Epithelial cell of esophagus (primary cell): ENCODE measurements at places on chromosomes 6 and 20.
A peak's percentile ranks its signal among the peaks of the same experiment; 100 is the strongest.

GRCh38 chr6:104625536-104625935 lies 234.2 kb downstream of the HACE1 start:
- peak; percentile 99 for DNase-seq

GRCh38 chr20:62405981-62406513 lies 1.0 kb downstream of the CABLES2 start:
- DNase-seq = no peak

GRCh38 chr6:42250274-42250931 lies 32.7 kb upstream of the MRPS10 start:
- no peak for DNase-seq

DNA sequence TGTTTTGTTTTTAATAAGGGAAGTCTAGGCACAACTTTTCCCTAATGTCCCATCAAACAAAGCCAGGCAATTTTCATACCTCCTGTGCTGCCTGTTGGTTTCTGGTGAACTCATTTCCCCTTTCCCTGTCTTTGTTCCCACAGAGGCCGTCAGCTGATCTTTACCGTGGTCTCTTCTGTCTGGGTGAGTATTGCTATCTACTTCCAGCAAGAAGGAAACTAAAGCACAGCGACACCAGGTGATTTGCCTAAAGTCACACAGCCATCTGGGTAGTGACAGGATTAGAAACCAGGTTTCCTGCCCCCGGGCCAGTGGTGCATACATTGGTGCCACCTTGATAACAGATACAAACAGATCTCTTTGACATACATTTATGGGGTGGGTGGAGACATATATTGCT lies 59.6 kb downstream of the RAB44 start:
- no peak for DNase-seq

GRCh38 chr20:17357238-17357637 lies 130.4 kb downstream of the PCSK2 start:
- DNase-seq = no peak

DNA sequence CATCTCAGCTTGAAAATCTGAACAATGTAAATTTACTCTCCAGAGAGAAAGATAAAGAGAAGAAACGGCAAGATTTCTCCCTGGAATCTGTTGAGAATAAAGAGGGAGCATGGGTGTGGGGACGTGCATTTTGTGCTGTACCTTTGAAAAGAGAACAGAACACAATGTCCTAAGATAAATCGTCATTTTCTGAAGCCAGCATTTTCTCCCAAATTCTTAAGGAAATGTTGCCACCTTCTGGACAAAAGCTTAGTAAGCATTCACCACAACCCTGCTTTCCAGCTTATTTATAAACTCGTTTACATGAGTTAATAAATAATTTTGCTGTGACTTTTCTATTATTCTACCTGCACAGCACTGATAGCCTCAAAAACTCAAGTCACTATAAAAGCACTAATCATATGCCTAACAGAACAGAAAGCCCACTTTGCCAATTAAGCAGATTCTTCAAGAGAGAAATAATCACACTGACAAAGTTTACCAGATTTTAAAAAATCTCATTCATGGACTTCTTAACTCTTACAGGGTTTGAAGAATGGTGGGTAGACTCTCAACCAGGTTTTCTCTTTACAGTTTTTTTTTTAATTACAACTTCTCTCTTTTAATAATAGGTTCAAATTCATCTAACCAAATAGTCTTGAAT lies 155.8 kb downstream of the MBOAT1 start:
- peak; percentile 68 for DNase-seq

DNA sequence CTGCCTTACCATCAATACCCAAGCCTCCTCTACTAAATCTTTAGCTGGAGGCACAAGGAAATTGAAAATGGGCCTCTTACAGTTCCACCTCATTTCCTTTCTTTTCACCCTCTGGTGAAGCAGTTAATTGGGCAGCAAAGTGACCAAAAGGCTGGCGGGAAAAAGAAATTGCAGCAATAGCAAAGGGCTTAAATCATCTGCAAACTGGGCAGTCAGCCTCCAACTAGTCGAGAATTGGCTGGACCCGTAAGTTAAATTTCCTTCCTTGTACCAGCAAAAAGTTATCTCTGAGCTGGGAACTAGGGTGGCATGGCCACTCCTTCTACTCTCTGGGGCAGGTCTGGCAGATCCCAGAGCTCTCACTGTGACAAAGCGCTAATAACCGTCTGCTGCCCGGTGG lies 33.5 kb downstream of the GHRH start:
- DNase-seq = no peak

GRCh38 chr20:58330687-58331086 lies 21.2 kb downstream of the RAB22A start:
- no peak for DNase-seq

DNA sequence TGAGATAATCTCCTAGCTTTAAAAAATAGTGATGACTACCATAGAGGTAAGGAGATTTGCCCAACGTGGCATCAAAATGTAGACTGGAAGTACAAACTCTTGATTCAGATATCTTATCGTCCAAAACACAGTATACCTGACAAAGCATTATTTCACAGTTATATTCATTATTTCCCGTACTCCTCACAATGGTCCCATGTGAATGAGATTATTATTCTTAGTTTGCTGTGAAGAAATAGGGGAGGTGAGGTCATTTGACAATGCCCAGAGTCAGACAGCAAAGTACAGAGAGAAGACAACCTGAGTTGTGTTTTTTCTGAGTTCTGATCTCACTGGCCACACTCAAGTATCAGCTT lies 1.2 kb upstream of the TFB1M start:
- peak; percentile 26 for DNase-seq

GRCh38 chr6:49923826-49924225 lies 40.1 kb downstream of the DEFB114 start:
- no peak for DNase-seq

- DNase-seq = no peak
Observed at GRCh38 chr20:53084408-53084997, 112.3 kb downstream of the TSHZ2 start.

DNA sequence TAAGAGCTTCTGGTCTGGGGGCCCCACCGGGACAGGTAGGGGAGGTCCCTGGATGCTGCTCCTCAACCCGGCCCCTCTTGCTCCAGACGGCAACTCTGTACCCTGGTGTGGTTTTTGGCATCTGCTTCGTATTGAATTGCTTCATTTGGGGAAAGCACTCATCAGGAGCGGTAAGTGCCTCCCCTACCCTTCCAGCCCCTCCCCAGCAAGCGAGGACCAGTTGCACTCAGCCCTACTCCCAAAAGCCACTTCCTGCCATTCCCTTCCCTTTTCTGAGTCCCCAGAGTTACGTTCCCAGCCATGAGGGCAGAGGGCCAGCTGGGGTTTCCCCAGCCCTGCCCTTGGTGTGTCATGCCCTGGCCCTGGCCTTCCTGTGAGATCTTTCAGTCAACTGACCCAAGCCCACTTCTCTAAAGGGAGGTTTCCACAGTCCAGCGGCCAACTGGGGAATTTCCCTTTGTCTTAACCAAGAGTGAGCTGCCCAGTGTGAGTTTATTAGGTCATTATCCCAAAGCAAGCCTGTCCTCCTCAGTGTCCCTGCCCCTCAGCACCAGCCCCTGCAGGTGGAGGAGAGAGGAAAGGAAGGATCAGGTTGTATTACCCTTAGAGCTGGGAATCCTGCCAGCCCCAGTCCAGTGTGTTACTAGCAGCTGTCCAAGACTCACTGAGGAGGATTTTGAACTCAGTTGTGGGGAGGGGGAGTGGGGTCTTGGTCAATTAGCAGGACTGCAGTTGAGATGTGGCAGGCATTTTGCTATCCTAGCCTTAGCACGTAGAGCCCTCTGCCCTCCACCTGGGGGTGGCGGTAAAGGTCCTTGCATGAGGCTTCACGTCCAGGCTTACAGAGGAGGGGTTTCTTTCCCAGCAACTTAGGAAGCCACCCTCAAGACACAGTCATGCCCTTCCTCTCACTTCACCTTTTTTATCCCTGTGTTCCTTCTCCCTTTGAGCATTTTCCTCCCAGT lies 45.8 kb downstream of the TM9SF4 start:
- peak; percentile 31 for DNase-seq

GRCh38 chr6:113050979-113051378 lies 703.8 kb downstream of the RFPL4B start:
- no peak for DNase-seq

DNA sequence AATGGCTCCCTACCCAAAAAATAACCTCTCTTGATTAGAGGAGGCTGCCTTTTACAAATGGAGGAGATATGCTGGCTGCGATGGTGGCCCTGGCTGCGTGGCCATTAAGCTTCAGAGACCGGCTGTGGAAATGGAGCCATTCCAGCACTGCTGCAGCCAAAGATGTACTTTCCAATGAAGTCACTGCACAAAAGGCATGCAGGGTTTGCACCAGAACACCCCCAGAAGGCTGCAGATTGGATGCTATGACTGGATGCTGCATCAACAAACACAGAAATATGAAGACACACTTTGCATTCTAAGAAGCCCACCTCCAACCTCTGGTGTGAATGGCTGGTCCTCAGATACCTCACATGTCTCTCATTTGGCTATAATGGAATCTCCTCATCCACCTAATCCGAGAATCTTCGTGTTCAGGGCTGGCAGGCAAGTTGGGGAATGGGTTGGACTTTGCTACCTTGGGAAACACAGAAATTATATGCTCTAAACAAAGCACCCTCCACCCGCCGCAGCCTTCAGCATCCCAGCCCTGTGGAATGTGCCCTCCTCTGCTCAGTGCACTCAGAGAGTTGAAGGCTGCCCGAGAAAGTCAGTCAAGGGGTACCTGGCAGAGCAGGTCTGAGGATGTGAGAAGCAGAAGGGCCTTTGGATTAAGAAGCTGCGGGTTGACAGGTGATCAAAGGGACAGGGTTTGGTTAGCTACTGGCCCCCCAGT lies 35.3 kb downstream of the APCDD1L start:
- DNase-seq = no peak

DNA sequence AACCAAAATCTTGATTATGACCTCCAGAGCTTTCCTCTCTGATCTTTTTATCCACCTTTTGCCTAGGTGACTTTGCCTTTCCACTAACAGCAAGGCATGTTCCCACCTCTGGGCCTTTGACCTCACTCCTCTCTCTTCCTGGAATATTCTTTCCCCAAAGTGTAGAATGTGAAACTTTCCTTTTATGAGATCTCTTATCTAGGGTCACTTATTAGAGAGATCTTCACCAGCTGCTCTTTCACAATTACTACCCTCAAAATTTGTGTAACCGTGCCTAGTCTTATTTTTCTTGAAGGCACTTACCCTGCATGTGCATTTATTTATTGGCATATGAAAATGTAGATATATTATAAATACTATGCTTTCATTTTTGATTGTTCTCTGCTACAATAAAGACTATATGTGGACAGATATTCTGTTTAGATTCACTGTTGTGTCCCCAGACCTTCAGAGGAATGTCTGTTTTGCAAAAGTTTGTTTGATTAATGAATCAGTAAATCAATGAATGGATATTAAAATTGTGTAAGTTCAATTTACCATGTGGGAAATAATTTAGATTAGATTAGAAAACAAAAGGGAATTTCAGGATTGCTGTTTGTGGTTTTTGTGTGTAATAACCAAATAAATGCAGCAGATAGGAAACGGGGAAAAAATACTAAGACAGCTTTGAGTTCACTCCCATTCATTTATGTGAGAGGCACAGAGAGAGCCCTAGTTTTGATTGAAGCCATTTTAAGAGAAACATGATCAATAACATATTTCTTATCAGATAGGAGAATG lies 207.0 kb downstream of the ADGB start:
- DNase-seq = no peak

- peak; percentile 19 for DNase-seq
Observed at GRCh38 chr20:8121666-8122065, 10.4 kb upstream of the PLCB1 start.

- no peak for DNase-seq
Observed at GRCh38 chr6:52554684-52555280, 22.1 kb downstream of the TRAM2 start.

- peak; percentile 81 for DNase-seq
Observed at GRCh38 chr6:32087574-32088486, 21.3 kb downstream of the TNXB start.

- no peak for DNase-seq
Observed at GRCh38 chr6:5723841-5724691, 282.7 kb downstream of the NRN1 start.

GRCh38 chr6:35146453-35146852 lies 5.3 kb upstream of the TCP11 start:
- peak; percentile 65 for DNase-seq

GRCh38 chr6:169984181-169985120 lies 233.0 kb downstream of the ERMARD start:
- no peak for DNase-seq

- no peak for DNase-seq
Observed at GRCh38 chr6:40986364-40986763, 52.7 kb downstream of the UNC5CL start.

GRCh38 chr6:52718550-52718949 lies 44.7 kb downstream of the GSTA2 start:
- peak; percentile 33 for DNase-seq

DNA sequence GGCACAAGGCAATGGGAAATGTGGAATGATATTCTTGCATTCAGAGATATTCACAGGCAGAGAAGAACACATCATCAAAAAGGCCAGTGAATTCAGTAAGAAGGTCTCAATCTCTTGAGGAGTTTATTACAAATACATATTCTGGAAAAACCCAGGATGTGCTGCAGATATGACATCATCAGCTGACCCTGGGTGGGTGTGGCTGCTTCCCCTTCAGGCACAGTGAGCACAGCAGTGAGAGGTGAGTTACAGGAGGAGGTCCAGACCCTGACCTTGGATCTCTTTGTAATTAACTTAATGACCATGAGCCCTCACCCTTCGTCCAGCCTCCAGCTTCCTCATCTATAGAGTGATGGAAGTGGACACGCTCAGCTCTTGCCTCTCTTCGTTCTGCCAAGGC lies 147.5 kb upstream of the SYNDIG1 start:
- no peak for DNase-seq

- peak; percentile 32 for DNase-seq
Observed at GRCh38 chr6:109939654-109940053, 38.5 kb upstream of the GPR6 start.

- DNase-seq = no peak
Observed at GRCh38 chr6:55046869-55047422, 127.4 kb upstream of the HCRTR2 start.

GRCh38 chr6:141925001-141925400 lies 207.7 kb upstream of the GJE1 start:
- no peak for DNase-seq

DNA sequence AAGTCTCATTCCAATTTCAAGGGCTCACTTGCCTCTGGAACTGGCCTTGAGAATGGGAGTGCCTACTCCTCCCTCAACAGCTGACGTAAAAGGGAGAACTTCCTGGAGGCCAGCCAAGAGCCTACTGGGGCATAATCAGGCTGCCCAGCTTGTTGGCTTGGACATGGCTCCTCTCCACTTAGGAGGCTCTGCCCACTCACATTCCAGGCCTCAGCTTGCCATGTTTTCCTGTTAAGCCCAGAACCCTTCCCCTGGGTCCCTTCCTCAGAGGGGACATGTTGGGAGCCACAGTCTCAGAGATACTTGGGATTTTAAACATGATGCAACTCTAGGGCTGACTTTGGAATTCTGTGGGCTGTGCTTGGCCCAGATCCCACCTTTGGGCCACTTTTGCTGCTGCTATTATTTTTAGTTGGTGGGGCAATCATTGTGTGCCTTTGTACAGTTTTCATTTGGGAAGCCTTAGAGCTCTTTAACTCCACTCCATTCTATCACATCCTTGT lies 31.5 kb upstream of the ADTRP start:
- DNase-seq = peak; percentile 88
